CD8-positive, alpha-beta memory T cell (primary cell): ENCODE measurements at places on chromosomes 13 and 19. TPM values are rescaled to one million over a fixed set of nuclear protein-coding genes. Genes with fewer than 3 reads are reported as not detected.

Gene TBC1D4
- 10.7 TPM for polyA plus RNA-seq

GRCh38 chr13:39119422-39119821 lies 81.2 kb downstream of the NHLRC3 start:
- no peak for DNase-seq

DNA sequence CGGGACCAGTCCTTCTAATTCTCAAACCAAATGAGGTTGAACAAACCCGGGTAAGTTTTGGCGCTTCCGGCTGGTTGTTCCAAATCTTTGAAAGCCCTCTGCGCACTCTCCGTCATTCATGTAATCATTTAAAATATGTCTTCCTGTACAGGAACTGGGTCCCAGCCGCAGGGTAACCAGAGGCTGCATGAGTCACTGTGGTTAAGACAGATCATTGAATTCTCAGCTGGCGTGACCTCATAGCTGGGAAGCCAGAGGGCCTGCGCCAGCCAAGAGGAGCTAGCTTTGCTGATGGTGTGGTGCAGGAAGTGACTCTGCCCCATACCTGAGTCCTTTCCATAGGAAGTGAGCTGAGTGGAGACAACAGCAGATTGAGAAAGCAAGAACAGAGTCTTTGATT lies 135.2 kb downstream of the TSHZ3 start:
- peak; percentile 82 for DNase-seq

DNA sequence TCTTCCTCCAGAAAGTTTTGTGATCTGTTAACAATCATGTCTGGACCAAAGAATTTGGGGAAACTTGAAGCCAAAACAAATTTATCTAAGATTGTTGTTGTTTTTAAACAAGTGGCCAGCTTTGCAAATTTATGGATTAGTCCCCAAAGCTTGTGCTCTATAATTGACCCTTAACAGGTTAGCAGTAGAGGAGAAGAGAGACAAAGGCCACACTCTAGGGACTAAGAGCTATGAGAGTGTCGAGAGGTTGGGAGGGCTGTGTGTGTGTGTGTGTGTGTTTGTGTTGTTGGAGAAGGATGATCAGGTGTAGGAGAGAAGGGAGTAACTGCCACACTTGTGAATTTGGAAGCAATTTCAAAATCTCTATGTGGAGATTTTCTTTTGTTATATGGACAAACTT lies 367.3 kb downstream of the KCNRG start:
- DNase-seq: no peak

Gene NCR1
- 2.8 TPM for polyA plus RNA-seq

DNA sequence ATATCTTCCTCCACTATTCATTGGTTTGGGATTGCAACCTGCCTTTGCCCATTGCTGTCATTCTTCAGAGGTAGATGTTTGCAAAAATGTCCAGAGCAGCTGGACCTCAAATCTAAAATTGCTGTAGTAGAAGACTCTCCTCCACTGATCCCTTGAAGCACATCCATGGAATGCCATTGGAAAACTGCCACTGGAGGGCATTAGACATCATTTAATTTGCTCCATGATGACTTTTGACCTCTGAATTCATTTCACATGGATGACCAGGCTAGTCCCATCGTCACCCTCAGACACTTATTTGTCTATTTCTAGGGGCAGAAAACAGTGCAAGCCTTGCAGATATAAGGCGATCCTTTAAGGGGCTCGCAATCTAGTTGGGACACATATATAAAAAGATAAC lies 33.9 kb upstream of the FLT1 start:
- DNase-seq: no peak

GRCh38 chr13:33284031-33284430 lies 1.5 kb downstream of the STARD13 start:
- no peak for DNase-seq

Gene FFAR3
- polyA plus RNA-seq: not detected

DNA sequence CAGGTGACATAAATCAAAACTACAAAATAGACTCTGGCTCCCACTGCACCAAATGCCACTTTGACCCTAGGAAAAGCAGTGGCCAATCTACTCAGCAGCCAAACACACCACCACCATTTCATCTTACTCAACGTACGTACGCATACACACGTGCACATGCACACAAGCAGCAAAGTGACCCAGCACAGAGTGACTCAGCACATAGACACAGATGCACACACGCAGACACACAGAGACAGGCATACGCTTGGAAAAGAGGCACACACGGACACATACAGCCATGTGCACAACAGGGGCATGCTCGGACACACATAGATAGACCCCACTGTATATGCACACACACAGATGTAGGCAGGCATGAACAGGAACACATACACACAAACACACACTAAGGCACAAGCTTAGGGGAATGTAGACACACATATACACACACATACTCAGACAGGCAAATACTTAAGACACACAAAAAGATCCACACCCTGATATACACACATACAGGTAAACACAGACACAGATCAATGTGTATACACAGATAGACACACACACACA lies 37.3 kb downstream of the PEPD start:
- DNase-seq: no peak

Gene KLK4
- polyA plus RNA-seq: not detected

DNA sequence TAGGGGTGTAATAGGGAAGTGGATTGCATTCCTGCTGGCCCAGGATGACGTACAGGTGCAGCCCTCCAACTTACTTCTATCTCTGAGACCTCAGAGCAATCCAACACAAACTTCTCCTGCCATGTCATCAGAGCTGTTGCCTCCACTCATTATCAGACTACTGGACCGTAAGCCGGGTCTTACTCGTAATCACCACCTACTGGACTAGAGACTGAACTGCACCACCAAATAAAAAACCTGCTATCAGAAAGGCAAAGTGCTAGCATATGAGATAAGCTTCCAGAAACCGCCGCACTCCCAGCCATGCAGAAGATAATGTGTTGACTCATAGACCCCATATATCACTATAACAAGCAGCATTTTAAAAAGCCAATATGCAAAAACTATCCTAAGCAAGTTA lies 102.0 kb downstream of the SLITRK1 start:
- no peak for DNase-seq

GRCh38 chr19:4217429-4218264 lies 11.7 kb upstream of the EBI3 start:
- no peak for DNase-seq

- DNase-seq: no peak
Measured at GRCh38 chr13:109159650-109160309, 530.4 kb downstream of the MYO16 start.

DNA sequence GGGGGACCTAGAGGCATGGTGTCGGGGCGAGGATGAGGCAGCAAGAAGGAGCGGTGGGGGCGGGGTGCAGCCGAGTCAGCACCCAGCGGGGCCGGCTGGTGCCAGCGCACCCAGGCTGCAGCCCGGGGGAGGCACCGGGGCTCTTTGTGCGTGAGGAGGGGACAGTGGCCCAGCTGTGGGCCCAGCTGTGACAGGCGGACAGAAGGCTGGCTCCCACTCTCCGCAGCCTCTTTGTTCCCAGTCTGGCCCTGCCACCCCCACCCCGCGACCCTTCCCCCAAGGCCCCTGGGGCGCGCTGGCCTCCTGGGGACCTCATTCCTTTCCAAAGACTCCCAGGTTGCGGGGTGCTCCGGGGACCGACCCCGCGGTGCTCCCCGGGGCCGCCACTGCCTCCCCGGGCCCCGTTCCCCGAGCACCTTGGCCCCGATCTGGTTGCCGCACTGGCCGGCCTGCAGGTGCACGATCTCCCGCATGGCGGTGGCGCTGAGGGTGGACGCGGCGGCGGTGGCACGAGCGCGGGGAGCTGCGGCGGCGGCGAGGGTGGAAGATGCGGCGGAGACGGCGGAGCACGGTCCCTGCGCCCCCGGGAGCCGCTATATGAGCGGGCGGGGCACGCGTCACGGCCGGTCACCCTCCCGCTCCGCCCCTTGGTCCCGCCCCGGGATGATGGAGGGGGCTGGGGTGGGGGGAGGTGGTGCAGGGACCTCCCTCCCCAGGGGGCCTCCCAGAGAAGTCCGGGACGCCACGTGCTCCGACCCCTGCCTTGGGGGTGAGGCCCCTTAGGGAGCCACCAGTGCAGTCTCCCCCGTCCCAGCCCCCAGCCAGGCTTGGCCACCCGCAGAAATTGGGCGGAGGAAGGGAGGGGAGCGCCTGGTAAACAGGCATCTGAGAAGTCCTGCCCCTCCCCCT lies at the start of gene TUBB4A:
TSS of gene TUBB4A (minus strand) at position 570 of the 909 bp plus-strand sequence. CDS start at position 473, 97 bp downstream.
- peak; percentile 62 for DNase-seq

Gene DIAPH3
- 0.08 TPM for polyA plus RNA-seq

DNA sequence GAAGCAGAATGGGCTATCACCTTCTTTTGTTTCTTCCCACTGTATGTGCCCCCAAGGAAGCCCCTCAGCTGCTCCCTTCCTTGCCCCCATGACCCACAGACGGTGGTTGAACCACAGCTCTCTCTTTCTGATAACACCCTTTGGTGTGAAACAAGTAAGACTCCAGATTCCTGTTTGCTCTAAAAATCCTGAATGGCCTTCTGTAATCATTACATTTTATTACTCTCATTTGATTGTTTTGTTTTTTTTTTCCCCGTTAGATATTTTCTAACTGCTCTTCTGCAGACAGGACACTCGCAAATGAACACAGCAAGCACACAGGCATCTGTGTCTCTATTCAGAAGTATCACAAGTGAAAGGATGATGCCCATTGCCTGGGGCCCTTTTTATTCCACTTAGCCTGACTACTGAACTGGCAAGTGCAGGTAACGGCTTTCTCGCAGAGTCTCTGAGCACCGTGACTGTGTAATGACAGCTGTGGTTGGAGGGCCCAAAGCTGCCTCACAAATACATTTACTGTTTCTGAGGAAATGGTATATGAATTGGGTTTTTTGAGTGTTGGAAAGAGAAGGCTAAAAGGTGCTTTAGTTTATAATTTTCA lies 59.3 kb downstream of the OXGR1 start:
- DNase-seq: no peak
